ENCODE measurements at places on chromosomes 6 and 20. TPM values are rescaled to one million over a fixed set of nuclear protein-coding genes. Genes with fewer than 3 reads are reported as not detected.

SLC17A9 gene
- 3.1 TPM for polyA plus RNA-seq

DNA sequence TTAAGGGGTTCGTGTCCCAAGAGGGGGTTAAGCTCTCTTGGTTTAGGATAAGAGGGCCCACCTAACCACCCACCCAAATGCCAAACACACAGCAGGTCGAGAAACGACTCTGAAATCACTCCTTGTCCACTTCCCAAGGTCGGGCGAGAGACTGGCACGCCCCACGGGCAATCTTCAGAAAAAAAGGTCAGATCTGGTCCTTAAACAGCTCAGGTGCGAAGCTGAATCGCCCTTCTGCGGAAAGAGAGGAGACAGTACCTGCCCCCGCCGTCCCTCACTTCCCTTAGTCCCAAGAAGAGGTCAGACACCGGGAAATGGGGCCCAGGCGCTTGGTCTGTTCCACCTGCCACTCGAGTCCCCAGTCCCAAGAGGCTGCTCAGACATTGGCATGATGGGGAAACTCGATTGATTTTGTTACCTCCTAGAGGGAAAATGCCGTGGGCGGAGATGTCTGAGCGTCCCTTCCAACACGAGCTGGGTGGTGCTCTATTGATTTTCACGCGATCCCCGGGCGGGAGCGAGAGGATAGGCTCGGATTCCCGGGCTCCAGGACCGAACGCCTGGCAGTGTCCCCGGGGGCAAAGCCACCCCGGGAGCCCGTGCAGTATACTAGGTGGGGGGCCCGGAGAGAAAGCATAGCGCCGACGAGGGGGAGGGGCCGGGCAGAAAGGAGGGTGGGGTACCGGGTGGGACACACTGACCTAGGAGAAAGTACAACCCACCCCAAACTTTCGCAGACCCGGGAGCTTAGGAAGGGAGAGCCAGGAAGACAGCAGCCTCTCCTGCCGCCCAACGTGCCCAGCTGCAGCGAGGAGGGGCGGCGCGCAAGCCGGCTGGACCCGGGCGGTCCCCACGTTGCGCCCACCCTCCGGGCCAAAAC lies 1.1 kb upstream of the SAMD5 start:
- peak; percentile 23 for DNase-seq

- DNase-seq: no peak
These were observed 214.3 kb downstream of the TFAP2C start for GRCh38 chr20:56843386-56843785.

GRCh38 chr6:113078791-113079190 lies 731.7 kb downstream of the RFPL4B start:
- DNase-seq: no peak

- DNase-seq: no peak
These were observed 636.0 kb downstream of the BCKDHB start for GRCh38 chr6:80742481-80742880.

MUCL3 gene
- not detected for polyA plus RNA-seq

DNA sequence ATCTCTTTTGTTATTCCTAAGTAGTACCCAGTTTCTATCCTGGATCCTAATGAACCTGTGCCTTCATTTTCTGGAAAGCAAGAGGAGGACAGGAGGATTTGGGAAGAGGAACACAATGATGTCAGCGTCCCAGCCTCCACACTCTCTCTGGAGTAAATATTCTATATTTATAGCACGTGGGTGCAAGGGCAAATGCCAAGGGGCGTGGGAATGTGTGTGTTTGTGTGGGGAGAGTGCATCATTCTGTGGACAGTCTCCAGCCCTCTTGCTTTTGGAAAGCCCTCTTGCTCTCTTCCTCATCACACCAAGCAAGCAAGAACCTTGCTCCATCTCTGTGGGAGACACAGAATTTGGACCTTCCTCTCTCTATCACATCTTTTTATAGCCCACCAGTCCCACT lies 103.2 kb upstream of the EMILIN3 start:
- DNase-seq: peak; percentile 74

PDE7B gene
- 2.9 TPM for polyA plus RNA-seq

FAM184A gene
- polyA plus RNA-seq: 2.9 TPM

DNA sequence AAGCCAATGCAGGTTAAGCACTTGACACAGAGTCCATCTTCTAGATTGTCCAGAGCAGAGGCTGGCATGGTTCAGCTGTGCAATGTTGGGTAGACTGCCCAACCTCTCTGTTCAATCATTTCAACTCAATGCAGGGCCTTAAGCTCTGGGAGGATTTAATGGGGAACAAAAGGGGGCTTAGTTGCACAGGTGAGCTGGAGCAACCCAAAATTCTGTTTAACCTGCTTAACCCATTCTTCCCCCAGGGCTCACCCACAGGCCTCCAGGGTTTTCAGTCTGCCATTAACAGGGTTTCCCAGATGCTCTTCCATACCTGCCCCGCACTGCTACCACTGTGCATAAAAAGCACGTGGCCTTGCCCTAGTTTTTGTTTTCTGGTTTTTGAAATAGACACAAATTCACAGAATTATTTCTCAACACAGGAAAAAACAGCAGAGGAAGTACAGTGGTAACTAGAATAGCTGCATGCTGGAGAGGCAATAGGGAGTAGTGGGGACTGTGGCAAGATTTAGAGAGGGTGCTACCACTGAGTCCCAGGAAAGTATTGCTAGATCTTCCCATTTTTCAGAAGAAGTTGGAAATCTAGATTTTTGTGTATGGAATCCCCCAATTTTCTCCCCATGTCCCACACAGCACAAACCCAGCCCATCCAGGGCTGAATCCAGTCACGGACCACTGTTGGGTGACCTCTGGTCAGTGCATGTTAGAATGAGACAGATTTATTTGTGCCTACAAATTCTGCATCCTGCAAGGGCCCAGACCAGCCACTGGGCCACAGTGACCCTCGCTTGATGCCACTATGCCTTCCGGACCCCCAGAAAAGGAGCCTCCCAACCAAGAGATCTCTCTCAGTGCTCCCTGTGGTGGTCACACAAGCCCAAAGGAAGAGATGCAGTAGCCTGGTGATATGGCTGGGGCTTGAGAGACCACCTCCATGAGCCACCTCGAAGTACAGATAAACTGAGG lies 4.6 kb downstream of the PTGIS start:
- no peak for DNase-seq

- DNase-seq: no peak
These were observed 522.1 kb upstream of the BTBD3 start for GRCh38 chr20:11395581-11395980.

- no peak for DNase-seq
These were observed 738.2 kb downstream of the COL12A1 start for GRCh38 chr6:74467533-74468215.

GRCh38 chr20:63083831-63084562 lies 77.2 kb upstream of the BHLHE23 start:
- peak; percentile 48 for DNase-seq

SLC17A2 gene
- not detected for polyA plus RNA-seq

- DNase-seq: peak; percentile 94
These were observed at the start of gene ME1 for GRCh38 chr6:83430611-83431544. TSS of gene ME1 (minus strand) at chr6:83431051. CDS start at chr6:83430954, 97 bp downstream.

C6orf141 gene
- polyA plus RNA-seq: 0.72 TPM

DNA sequence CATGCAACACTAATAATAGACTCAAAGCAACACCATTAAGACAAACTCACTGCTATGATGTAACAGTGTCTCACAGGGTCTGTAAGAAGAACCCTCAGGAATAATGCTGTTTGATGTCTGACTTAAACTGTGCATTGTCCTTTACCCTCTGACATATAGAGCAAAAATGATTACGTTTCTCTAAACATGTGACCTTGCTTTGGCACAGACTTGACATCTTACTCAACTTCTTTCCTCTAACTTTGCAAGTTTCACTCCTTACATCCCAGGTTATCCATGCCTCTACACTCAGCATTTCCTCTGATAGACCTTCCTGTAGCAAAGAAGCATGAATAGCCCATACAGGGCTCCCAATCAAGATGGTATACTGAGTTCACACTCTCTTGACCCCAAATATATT lies 252.7 kb downstream of the UST start:
- DNase-seq: no peak

GRCh38 chr6:83911278-83911677 lies 51.8 kb downstream of the CYB5R4 start:
- no peak for DNase-seq

- DNase-seq: peak; percentile 79
These were observed 1.4 kb downstream of the PIM1 start for GRCh38 chr6:37171201-37171969.

- no peak for DNase-seq
These were observed 217.1 kb upstream of the MAN1A1 start for GRCh38 chr6:119566546-119567260.

DNA sequence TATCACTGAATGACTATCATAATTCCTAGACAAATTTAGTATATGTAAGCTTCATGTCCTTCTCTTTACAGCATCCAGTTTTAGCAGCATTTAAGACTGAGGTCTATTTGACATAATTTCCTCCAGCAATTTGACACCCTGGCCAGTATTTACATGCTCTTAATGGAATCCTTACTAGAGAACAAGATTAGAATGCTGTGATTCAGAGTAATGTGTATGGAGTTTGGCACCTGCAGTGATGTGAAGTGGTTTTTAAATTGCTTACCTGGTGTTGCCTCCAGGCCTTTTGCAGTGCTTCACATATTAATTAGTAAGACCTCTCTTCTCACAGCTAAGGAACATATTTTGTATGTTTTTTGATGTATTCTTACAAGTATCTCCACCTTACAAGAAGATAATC lies 9.8 kb downstream of the NKX2-4 start:
- DNase-seq: no peak

SLC22A2 gene
- 0.05 TPM for polyA plus RNA-seq

OOEP gene
- not detected for polyA plus RNA-seq

OSTM1 gene
- 27.0 TPM for polyA plus RNA-seq

DNA sequence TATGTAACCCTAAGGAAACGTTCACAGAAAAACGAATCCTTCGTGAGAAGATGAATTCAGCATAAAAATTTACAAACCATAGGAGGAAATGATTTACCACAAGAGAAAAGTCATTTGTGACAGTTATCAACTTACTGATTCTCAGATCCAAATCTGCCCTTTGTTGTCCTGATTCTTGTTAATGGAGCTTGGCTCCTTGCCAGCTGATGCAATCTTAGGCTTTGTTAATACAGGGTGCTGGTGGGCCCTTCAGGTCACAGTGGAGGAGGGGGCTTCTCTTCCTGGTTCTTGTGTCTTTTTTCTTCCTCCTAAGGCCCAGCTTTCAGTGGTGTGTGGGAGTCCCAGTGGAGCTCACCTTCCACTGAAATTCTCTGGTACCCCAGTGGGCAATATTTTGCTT lies 108.4 kb upstream of the MAP3K7 start:
- DNase-seq: no peak

- peak; percentile 84 for DNase-seq
These were observed 38.7 kb downstream of the GNAS start for GRCh38 chr20:58891086-58891717.

GRCh38 chr6:159061146-159061545 lies 16.4 kb upstream of the TAGAP start:
- no peak for DNase-seq

HAO1 gene
- polyA plus RNA-seq: not detected

DNA sequence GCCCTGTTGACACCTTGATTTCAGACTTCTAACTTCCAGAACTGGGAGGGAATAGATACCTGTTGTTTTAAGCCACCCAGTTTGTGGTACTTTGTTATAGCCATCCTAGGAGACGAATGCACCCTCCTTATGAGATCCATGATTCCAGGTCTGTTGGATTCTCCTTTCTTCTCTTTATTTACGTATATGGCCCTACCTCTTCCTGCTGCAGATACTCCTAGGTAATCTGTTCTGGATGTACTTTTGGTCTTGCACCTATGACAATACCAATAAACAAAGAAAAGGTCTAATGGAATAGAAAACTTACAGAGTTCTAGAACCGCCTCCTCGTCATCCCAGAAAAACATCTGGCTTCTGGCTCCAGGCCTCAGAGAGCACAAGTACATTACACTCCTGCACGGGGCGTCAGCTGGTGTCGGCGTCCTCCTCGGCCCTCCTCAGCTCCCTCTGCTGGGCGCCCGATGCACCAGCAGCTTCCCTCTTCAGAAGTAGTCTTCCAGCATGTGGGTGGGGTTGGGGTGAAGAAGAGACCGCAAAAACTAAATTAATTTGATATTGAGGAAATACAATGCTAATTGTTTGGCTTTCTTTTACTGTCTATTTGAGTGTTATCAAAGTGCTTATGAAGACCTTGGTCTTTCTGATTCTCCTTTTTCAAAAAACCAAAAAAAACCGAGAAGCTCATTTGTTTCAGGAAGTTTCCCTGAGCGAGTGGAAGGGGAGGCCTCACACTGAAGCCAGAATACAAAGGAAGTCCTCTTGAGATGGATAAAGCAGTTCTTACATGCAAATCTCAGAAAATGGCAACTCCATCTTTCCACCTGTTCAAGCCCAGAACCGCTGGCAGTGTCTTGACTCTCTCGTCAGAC lies 9.7 kb upstream of the ATXN1 start:
- DNase-seq: peak; percentile 82

OR2J3 gene
- not detected for polyA plus RNA-seq

GRCh38 chr20:49768204-49769047 lies 44.2 kb upstream of the SLC9A8 start:
- DNase-seq: peak; percentile 54

ZBTB46 gene
- 6.7 TPM for polyA plus RNA-seq
